ENCODE measurements at places on chromosomes 5 and 9.

DNA sequence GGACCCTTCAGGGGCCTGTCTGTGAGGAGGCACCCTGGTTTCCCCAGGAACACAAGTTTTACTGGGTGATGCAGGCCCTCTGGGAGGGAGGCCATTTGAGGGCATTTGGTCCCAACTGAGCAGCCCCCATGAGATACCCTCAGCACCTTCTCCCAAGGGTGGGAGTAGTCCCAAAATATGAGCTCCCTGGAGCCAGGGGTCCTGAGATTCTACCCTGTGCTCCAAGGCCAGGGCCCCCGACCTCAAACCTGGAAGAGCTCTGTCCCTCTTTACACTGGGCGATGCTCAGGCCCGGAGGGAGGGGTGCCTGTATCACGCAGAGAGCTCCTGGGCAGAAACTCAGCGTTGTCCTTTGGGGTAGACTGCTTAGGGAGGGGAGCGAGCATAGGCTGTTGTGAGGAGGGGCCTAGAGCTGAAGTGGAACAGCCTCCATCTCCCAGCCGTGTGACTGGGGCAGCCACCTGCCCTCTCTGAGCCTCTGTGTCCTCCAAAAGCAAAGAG is 64.0 kb upstream of the SYNPO start:
- no peak for DNase-seq

DNA sequence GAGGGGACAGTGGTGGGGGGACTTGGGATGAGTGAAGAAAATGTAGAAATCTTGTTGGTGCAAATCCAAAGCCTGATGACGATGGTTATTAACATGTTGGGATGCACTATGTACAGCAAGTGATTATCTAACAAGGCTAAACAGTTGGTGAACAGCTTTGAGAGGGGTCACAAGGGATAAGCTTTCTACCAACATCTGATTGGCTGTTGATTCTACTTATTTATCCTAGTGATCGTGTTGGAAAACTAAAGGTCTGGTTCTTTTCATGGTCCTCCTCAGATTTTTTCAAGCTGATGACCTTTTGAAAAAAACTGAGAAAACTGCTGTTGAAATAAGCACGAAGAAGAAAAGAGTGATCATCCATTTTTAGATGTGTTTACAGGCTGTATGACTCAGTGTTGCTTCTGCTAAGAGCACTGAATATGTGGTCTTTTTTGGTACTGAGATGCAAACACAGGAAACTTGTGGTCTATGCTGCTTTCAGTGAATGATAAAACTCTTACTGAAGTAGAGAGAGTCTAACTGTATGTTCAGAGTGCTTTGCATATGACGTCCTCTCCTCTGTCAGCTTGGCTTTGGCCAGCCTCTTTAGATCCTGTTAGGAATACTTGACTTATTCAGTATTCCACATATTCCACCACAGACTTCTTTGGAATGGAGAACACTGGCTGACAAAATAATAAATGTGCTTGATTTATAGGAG is 174.8 kb downstream of the SLF1 start:
- no peak for DNase-seq

DNA sequence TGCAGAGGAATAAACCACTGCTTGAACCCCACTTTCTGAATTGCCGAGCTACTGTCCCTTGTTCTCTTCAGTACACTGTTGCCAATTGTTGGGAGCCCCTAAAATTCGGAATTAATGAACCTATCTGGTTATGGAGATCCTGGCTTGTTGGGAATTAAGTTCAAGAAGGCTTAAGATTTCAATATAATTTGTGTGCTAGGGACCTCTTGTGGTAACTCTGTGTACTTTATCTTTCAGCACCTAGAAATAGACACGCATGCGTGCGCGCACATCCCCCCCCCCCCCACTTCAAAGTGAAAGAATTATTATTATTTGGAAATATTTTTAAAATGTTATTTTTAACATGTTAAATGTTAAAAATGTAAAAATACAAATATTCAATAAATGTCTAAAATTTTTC is 53.3 kb upstream of the FAM169A start:
- DNase-seq = peak; percentile 6

DNA sequence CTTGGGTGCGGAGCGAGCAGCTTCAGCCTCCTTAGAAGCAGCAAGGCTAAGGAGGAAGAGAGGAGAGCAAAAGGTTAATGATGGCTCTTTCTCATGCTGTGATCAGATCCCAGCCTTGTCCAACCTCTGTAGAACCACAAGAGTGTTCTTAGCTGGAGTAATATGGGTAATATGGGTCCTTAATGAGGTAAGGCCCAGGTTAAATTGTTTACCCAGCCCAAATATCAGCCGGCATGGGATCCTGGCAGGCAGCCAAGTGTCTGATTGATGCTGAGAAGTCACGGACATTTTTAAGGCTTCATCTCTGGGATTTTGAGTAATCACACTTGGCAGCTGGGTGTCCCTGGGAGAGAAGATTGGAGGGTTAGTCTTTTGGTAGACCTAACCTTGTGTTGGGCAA is 32.3 kb downstream of the GLRA1 start:
- no peak for DNase-seq

DNA sequence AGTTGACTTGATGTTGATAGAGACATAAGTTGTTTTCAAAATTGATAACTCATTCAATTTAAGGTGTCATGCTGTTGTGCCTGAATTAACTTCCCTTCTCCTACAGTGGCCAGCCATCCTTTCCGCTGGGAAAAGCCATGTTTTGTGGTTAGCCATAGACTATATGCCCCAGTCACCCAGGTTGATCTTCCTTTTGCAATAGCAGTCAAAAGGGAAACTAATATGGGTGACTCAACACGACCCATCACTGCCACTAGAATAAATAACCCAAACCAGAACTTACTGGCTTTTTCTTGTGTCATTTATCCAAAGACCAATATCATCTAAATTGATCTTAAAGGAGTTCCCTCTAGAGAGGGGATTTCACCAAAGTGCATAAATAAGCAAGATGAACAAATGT is 87.4 kb downstream of the PTCD2 start:
- DNase-seq = no peak

- DNase-seq = no peak
Measured at GRCh38 chr9:81146684-81147337, 542.5 kb downstream of the TLE1 start.

- DNase-seq = no peak
Measured at GRCh38 chr9:102844716-102845115, 150.4 kb upstream of the CYLC2 start.

- no peak for DNase-seq
Measured at GRCh38 chr9:115396071-115396529, 278.1 kb upstream of the TNC start.

GRCh38 chr9:60546406-60546805 is 367.8 kb upstream of the SPATA31A5 start:
- no peak for DNase-seq

DNA sequence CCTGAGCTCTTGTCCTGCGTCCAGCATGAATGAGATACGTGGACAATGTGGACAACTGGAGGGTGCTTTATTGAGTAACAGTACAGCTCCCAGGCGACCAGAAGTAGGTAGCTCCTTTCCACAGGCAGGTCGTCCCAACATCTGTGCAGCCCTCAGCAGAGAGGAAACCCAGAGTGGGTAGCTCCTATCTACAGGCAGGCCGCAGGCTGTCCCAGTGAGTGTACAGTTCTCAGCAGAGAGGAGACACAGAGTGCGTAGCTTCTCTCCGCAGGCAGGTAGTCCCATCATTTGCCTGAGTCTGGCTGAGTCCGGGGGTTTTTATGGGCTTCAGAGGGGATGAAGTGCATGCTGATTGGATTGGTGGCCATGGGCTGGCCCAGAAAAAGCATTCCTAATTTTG is 373.3 kb downstream of the CHSY3 start:
- DNase-seq = no peak

- DNase-seq = no peak
Measured at GRCh38 chr5:135119481-135119880, 85.5 kb upstream of the PITX1 start.

- DNase-seq = no peak
Measured at GRCh38 chr5:170656346-170656745, 127.2 kb upstream of the GABRP start.

- DNase-seq = no peak
Measured at GRCh38 chr9:19404283-19405075, 4.3 kb upstream of the ACER2 start.

DNA sequence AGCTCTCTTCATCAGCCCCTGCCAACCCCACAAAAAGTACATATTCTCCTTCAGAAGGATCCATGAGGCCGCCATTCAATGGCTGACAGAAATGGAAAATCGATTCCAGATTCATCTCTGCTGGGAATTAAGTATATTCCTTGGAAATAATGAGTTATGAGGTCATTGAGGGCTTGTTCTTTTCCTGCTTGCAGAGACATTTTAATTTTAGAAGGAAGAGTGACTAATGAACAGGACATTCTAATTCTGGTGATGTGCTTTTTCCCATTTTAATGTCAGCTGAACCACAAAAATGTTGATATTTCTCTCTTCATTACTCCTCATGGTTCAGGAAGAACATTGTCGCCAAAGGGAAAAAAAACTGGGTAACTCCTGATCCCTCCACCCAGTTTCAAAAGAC is 314.0 kb downstream of the PIK3R1 start:
- no peak for DNase-seq

DNA sequence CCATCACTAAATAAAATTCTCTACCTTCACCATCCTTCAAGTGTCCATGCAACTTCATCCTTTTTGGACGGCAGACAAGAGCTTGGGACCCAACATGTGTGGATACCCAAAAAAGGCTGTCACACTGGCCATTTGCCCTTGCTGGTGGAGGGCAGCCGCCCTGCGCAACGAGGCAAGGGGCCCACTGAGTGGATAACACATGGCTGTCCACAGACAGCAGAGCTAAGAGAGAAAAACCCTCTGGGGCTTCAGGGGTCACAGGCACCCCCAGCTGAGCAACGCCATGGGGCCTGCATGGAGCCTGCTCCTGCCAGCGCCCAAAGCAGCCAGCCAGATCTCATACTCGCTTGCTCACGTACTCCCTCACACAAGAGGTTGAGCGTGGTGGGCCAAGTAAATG is 205.9 kb upstream of the NREP start:
- no peak for DNase-seq

GRCh38 chr5:65808251-65808741 is 86.3 kb downstream of the NLN start:
- DNase-seq = no peak

GRCh38 chr5:176553260-176554085 is 4.3 kb downstream of the CDHR2 start:
- DNase-seq = no peak

- no peak for DNase-seq
Measured at GRCh38 chr9:34555936-34556525, 33.2 kb upstream of the ENHO start.

- no peak for DNase-seq
Measured at GRCh38 chr9:110900917-110901316, 137.4 kb downstream of the LPAR1 start.

- DNase-seq = no peak
Measured at GRCh38 chr5:175478008-175478383, 364 bp upstream of the SFXN1 start.

- no peak for DNase-seq
Measured at GRCh38 chr9:121297389-121297788, 29.4 kb downstream of the GSN start.

DNA sequence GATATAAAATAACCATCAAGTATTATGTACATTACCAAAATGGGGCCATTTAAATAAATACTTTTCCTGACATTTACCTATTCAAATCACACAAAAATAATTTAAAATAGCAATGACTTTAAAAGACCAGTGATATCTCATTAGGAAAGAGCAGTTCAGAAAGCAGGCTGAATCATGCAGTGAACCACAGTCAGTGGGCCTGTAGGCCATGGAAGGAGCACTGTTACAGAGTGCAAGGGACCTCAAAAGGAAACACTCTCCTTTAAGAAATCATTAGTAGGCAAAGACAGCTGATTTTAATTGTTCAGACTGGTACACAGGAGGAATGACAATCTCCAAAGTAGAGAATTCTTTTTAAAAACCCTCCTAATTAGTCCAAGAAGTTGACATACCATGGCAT is 283.5 kb upstream of the EFNA5 start:
- DNase-seq = no peak

DNA sequence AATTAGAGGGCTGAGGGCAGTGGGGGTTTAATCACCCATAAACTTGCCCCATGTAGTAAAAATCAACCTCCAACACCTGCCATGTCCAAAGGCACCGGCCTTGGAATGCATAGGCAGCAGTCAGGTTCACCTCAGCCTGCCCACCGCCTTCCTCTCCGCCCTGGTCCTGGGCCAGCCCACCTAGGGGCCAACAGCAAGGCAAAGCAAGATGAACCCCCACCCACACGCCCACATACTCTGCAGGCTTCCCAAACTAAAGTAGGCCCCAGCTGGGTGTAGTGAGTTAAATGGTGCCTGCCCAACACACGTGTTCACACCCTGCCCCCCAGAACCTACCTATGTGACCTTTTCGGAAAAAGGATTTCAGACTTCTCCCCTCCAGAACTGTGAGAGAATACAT is 92.9 kb upstream of the RAI14 start:
- DNase-seq = no peak

DNA sequence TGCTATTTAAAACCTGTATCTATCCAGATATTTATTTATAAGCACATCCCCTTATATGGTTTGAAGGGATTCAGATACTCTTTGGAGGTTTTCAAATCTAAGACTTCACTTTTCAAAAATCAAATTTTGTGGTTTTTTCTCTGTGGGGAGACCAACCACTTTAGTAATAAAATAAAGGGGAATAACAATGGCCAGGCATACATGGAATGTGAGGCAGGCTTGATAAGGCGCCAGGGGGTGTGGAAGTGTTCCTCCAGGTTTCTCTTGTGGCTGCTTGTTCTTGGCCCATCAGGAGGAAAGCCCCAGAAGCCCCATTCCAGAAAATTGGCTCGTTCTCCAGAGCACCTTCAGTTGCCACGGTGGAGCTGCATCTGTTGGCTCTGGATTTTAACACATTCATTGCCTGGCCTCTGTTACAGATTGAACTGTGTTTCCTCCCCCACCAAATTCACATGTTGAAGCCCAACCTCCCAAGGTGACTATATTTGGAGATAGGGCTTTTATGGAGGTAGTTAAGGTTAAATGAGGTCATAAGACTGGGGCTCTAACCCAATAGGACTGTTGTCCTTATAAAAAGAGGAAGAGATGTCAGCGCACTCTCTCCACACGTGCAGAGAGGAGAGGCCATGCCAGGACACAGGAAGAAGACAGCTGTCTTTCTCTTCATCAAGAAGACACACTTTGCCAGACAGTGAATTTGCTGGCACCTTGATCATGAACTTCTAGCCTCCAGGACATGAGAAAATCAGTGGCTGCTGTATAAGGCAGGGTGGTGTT is 195.9 kb downstream of the TMEM38B start:
- DNase-seq = no peak

GRCh38 chr5:161105525-161105924 is 253.5 kb upstream of the ATP10B start:
- no peak for DNase-seq

DNA sequence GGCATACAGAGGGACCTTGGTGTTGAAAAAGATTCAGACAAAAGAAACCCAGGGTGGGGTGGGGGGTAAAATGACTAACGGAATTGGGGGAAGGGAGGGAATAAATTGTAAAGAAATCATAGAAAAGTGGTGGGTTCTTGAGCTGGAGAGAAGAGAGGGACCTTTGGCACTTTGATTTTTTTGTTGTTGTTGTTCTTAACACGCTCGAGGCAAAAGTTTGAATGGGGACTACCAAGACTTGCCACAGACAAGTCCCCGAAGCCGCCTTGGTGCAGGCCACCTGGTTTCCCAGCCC is 616 bp downstream of the VCAN start:
- DNase-seq = no peak

- no peak for DNase-seq
Measured at GRCh38 chr5:160749026-160749425, 103.0 kb downstream of the ATP10B start.

- no peak for DNase-seq
Measured at GRCh38 chr9:20929276-20929675, 102.2 kb downstream of the HACD4 start.
